Uterus (tissue), 4 donors: ENCODE measurements at places on chromosomes 7 and 10.

DNA sequence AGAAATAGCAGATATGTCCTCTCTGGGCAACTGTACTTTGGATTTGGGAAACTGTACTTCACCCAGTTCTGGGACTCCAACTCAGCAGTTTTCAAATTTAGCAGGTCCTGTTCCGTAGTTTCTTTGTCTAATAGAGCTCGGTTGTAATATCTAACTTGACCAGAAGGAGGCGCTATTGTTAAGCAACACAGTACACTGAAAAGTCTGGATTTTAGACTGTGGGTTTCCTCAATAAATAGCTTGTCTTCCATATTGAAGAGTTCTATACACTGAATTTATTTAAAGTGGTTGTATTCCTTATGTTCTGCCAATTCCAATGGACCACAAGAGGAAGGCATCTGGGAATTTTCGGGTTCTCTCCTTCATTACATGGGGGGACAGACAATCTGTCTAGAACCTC, 39.8 kb downstream of the ELFN1 start:
- no peak for DNase-seq

DNA sequence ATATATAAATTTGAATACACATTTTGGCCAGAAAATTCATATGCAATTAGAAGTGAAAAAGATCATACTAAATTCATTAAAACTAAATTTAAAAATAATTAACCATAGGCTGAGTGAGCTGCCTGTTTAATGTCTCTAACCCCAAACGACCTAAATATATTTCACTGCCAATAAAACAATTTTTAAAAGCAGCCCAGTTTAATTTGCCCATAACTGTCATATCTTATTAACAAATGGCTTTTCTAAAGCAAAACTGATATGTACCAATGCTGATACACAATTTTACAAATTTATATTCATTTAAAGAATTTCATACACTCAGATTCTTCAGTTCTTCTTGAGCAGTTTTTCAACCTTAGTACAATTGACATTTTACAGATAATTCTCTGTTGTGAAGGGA, 99.9 kb downstream of the CACNA2D1 start:
- no peak for DNase-seq

DNA sequence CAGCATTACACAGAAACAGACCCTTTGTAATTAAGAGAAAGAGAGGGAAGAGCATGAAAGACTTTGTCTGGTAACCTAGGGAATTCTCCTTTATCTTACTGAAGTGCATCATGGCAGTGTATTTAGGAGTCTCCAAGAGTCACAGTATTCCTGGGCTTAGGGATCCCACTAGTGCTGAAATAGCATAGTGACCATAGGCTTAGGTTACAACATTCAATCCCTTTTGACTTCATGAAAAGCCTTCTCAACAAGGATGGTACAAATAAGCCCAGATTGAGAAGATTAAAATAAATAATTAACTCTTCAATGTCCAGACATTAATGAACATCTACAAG, 76.5 kb downstream of the SNX13 start:
- no peak for DNase-seq

DNA sequence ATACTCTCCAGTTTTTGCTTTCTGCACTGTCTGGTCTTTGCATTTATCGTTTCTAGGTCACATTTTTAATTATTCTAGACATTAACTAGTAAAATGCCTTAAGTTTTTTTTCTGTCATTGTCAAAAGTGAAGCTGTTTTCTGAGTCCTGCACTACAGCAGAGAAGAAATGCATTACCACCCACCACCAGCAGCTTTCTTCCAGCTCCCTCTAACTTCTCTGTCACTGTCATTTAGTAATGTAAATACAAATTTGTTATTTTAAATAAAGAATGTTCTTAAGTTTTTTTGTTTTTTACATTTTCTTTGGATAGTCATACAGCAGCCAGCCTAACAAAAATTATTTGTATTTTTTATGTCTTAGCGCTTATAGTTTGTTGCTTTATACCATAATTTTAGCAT, 18.8 kb downstream of the PTPRZ1 start:
- DNase-seq = no peak

DNA sequence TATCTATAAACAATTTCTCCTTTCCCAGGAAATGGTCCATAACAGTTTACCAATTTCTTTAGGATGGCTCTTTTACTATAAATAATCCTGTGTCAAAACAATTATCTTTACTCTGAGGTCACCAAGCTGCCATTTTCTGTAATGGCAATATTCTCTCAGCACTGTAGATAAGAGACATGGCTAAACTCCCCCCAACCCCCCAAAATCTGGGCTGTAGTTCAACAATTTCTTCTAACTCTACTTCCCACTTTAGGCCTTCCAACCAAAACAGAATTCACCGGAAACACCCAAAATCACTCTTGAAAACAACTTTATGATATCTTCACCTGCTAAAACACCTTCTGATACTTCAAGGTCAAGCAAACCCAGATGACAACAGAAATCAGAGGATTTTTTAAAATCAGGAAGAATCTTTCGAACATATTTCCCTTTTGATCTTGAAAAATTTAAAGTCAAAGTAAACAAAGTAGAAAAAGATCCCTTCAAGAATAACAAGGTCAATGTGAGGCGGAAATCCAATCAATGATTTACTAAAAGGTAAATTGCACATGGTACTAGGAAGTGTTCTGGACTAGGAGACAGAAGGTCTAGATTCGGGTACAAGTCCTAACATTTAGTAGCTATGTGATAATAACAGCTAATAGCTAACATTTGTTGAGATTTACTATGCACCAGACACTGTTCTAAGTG, 176.8 kb downstream of the CPEB3 start:
- no peak for DNase-seq

- no peak for DNase-seq
These were observed 76.7 kb downstream of the ZEB1 start for GRCh38 chr10:31395695-31396094.

DNA sequence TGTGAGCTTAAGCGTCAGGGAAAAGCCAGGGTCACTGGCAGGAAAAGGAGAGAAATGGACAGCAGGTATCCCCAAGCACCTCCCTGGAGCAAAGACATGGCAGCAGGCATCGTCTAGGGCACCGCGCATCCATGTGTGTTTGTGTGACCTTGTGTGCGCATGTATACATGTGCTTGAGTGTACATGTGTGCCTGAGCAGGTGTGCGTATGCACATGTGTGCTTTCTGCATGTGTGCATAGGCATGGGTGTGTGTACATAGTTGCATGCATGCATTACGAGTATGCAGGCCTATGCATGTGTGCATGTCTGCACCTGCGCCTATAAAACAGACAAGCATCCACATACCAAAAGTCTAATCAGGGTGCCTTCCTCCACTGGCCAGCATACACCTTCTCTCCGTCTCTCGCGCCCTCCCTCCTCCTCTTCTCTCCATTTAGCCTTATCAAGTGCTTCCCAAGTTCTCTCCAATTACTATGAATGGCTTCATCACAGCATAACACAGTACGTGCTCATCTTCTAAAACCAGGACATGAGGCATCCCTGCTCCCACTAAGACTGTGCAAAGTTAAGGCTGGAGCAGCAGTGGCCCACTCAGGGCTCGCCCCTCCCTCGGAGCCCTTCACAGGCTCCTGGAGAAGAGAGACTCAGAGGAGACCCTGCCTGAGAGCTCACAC, 30.6 kb downstream of the RASGEF1A start:
- no peak for DNase-seq

DNA sequence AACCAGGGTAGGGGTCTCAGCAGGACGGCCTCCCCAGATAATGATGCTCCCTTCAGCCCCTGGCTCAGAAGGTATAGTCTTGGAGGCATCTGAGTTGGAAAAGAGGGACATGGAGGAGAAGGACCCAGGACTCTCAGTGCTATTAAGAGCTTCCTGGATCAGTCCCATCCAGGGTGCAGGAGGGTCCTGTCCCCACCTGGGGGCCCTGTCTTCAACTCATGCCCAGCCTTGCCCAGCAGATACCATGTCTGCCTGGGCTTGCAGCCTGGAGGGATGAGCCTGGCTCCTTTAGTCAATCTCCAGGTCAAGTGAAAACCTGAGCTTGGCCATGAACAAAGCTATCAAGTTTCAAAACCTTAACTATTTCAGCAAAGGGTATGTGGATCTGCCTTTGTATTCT, 67.6 kb downstream of the PRTFDC1 start:
- no peak for DNase-seq

DNA sequence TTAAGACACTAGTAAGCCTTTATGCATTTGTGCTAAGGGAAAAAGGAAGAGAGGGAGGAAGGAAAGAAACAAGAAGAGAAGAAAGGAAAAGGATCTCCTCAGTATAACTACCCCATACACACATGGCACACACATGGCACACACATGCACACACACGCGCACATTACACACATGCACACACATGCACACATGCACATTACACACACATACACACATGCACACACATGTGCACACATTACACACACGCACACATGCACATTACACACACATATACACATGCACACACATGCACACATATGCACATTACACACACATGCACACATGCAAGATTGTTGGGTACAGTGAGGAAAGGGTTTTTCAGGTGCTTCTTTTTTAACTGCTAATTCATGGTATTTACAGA, 311.2 kb downstream of the SKIDA1 start:
- DNase-seq = no peak

DNA sequence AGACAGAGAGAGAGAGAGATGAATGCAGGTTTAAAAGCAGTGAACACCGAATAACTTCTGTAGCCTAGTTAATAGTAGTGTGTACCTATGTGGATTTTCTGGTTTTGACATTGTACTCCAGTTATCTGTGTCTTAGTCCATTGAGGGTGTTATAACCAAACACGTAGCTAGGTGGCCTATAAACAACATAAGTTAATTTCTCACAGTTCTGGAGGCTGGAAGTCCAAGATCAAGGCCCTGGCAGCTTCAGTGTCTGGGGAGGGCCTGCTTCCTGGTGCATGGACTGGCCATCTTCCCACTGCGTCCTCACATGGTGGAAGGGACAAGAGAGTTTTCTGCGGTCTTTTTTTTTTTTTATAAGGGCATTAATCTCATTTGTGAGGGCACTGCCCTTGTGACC, 23.5 kb downstream of the AOC1 start:
- no peak for DNase-seq

- no peak for DNase-seq
These were observed 228.2 kb downstream of the CHRM2 start for GRCh38 chr7:137096607-137097006.

DNA sequence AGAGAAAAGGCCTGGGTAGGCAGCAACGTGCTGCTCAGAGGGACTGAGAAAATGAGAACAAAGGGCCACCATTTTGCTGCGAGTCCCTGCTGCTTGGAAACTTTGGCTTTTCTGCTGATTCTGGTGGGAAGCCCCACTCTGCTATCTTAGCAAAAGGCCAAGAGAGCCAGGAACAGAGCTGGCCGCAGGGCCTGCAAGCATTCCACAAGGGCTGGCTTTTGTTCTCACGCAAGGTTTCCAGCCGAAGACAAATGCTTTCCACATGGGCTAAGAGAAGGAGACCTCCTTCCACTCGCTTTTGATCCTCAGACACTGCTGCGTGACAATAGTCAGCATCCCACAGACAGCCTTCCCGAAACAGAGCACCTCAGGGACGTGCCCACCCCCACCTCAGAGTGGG, 163.1 kb downstream of the ARHGAP12 start:
- no peak for DNase-seq
